ENCODE measurements at places on chromosomes 7 and 10.

DNA sequence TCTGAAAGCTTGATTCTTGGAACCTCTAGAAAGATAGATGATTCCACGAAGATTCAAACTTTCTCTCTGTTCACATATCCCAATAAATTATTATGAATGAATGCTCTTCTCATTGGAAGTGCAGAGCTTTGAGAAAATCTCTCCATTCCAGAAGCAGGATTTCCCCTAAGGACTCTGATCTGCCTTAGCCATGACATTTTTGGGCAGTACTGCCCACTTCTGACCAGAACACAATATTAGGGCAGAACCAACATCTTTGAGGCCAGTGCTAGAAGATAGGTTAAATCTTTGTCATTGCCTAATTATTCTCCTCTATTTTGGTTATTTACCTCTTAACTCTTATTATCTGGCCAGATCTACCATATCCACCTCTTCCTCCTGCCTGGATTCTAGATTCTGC lies 49.9 kb downstream of the ARMC3 start:
- DNase-seq = no peak

DNA sequence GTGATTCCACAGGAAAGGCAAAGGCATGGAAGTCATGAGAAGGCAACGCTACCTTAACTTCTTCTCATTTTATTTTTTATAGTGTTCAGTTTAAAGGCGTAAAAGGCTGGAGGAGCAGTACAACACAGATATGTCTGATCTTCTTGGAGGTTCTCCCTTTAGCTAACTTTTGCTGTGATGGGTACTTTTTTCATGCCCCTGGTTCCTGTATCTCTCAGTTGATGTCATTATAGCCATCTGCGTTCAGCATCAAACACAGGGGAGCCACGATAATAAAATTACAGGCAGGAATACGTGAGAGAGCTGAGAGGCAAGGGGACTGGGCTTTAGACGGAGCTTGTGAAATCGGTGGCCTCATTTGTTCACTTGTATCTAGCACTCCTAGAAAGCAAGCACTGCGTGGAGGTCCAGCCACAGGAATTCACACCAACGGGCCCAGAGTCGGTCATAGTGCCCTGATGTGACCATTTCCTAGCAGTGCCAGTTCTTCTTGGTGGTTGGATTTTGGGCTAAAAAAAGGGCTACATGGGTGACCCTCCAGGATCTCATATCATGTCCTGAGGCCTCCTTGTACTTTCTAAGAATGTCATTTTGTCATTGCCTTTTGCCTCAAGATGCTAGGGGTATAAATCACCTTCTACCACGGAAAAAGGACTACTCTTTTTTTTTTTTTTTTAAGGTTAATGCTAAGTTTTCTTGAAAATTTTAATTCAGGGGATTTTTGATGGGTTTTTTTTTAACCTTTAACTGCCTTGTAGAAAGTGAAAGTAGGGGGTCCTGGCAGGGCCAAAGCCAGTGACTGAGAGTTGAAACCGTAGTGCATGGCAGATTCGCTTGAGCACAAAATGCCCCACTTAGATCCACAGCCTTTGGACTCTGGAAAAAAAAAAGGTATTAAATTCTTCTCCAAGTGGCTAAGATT lies 191.5 kb downstream of the CELF2 start:
- no peak for DNase-seq

GRCh38 chr7:1463676-1464223 lies 4.5 kb upstream of the MICALL2 start:
- DNase-seq = no peak

GRCh38 chr10:86914734-86915133 lies 42.7 kb downstream of the MMRN2 start:
- no peak for DNase-seq

- no peak for DNase-seq
These were observed 494.7 kb downstream of the CCSER2 start for GRCh38 chr10:84822931-84823630.

DNA sequence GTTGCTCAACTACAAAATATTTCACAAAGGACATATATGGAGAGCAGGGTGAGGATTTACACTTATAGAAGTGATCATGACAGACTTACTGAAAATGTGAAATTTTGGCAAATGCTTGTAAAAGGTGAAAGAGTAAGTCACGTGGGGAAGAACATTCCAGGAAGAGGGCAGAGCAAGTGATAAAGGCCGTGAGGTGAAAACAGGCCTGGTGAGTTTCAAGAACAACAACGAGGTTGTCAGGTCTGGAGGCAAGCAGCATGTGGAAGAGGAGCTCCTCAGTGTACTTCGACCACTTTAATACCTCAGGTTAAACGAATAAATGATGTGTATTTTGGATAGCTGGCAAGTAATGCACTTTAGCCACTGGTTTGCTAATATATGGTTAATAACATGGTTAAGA lies 706.7 kb downstream of the PCDH15 start:
- no peak for DNase-seq

- no peak for DNase-seq
These were observed 59.8 kb downstream of the CSGALNACT2 start for GRCh38 chr10:43197834-43198681.

DNA sequence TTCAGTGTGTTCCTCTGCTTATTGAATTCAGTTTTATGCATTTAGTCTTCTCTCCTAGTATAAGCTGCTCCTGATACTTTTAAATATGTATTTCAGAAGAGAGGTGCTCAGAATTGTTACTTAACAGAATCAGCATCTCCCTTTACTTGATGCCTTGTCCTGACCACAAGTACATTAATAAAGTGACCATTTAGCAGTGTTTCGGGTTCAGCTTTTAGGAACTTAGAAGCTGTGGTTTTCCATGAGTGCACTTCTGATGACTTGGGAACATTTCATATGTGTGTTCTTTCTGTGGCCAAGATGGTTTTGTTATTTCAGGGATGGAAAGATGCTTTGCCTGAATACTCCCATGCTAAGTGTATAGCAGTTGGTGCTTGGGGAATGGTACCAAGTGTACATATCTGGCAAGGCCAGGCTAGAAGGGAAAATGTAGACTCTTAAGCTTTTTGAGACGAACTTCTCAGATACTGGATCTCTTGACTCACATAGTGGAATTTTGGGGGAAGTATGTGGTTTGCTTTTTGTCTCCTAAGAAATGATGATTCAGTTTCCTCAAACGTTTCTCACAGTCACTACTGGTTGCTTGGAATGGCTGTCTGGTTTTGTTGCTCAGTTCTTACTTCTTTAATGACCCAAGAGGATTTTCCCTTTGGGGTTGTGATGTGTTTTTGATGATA lies 17.2 kb downstream of the SGPL1 start:
- no peak for DNase-seq

Data from activated CD4-positive, alpha-beta T cell treated with anti-CD3 and anti-CD28 coated beads for 4 hours (primary cell).